ENCODE measurements at places on chromosomes 5 and 9.

GRCh38 chr9:101650142-101650541, 55.4 kb upstream of the PPP3R2 start:
- no peak for DNase-seq

DNA sequence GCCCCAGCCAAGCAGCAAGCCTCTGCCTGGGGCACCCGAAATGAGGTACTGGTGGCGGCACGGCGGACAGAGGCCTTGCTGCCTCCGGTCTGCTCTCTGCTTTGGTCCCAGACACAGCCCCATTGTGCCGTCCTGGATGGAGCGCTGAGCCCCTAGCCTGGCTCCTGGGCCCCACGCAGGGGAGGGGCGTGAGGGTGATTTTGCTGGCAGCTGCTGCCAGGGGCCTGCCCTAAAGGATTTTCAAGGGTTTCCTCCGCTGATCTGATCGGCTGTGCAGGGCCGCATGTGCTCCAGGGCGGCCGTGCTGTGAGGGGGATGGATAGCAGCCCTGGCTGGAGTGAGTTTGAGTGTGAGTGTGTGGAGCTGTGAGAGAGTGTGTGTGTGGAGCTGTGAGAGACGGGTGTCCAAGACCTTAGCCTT, 1.3 kb downstream of the GPSM1 start:
- no peak for DNase-seq

DNA sequence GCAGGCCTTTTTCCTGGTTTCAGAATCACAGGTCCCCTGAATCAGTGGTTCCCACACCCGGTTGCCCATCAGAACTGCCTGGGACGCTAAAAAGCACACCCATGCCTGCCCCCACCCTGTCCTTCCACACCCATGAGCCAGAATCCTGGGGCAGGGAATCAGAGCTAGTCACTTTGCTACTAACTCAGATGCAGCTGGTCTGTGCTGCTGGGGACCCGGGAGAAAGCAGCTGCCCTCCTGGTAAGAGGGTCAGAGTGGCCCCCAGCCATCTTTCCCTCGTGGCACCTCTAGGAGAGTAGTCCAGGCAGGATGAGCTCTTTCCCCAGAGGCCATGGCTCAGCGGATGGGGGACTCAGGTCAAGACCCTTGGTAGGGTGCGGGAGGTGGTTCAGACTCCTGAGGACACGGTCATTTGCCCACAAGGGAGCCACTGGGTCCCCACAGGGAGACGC, 11.3 kb upstream of the NUP214 start:
- DNase-seq: no peak

GRCh38 chr9:96383165-96383942, at the start of gene SLC35D2:
Gene SLC35D2, minus strand, starts transcription at chr9:96383711. Its CDS starts 77 bp downstream, at chr9:96383634.
- peak; percentile 22 for DNase-seq

- DNase-seq: no peak
Observed at GRCh38 chr5:56850423-56850822, 35.1 kb downstream of the MAP3K1 start.

DNA sequence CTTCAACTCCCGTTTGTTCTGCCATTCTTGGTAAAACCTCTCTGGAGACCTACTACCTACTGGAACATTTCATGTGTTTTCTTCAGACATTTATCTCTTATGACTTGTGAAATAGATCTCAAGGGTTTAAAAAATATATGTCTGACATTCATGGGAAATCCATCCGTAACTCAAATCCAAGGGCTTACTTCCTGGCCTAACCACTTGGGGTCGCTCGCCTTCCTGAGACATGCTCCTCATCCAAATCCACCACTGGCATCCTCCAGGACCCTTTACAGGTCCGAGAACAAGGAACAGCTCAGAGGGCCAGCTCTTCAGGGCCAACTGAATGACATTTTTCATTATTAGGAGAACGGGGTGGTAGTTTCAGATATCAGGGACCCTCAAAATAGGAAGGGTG, 235.1 kb upstream of the TUT7 start:
- no peak for DNase-seq

- DNase-seq: no peak
Observed at GRCh38 chr5:142726188-142726731, 40.4 kb upstream of the FGF1 start.

GRCh38 chr5:443239-444151, 519 bp downstream of the EXOC3 start:
- DNase-seq: peak; percentile 47

DNA sequence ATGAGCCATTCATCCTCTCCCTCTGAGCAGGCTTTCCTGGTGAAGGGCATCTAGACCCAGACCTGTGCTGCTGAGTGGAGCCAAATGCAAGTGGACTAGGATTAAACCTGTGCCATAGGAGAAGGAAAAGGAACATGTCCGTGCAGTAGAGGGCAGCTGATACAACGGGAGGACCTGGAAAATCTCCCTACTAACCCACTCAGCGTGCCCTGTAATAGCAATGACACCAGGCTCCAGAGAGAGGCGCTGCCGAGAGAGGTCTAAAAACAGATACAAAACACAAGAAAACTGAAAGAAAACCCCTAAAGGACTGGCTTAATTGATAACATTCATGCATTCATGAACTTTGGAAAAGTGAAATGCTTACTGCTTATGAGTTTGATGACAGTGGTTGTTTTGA, 60.8 kb downstream of the PFDN1 start:
- DNase-seq: no peak

- no peak for DNase-seq
Observed at GRCh38 chr5:159785656-159786055, 130.6 kb upstream of the ADRA1B start.

- DNase-seq: peak; percentile 52
Observed at GRCh38 chr9:134301387-134302129, 24.7 kb upstream of the RXRA start.

- no peak for DNase-seq
Observed at GRCh38 chr5:176803068-176803942, 7.1 kb upstream of the UNC5A start.

DNA sequence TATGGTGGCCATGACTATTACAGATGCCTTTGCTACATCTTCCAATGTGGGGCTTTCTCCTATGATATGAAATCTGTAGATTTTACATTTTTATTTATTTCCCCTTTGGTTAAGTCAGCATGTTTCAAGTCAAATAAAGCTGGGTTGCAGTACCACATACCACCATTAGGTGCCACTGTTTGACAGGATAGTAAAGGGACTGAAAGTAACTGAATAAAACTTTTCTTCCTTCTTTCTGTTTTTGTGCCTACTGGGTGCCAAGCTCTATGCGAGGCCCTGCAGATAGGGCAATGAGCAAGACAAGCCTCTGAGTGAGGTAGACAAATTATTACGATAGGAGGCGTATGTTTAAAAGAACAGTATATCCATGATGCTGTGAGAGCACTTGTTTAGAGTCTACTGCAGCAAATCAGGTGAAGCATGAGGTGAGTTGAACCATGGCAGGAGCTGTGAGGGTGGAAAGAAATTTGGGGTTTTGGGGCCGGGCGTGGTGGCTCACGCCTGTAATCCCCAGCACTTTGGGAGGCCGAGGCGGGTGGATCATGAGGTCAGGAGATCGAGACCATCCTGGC, 64.8 kb downstream of the GDNF start:
- peak; percentile 17 for DNase-seq

DNA sequence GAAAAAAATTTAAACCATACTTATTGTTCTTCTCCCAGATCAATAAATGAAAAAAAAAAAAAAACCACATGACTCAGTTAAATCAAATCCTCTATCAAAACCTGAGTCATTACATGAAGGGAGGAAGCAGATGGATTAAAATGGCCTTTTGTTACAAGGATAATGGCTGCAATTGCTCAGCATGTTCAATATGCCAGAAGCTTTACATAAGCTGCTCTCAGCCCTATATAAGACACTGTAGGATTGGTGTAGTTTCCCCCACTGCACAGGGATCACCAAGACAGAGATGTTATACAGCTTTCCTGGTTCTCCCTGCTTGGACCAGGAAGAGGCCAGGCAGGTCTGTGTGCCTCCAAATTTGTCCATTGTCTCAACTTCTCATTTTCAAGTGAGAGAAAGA, 101.6 kb upstream of the MAP1B start:
- DNase-seq: no peak

DNA sequence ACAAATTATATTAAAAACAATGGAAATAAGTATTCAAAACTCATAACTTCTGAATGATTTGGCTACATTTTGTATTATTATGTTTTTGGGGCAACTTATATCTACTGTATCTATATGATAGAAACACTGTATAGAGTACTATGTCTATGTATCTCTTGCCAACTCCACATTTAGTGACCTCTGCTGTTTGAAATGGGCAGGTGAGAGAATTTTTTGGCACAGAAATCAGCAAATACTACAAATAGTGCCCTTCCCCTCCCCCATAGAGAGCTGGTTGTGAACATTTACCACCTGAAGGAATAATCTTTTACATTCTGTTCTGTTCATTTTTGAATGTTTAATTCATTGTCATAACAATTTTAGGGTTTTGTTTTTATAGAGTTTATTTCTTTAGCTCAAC, 545.3 kb downstream of the PDE4D start:
- DNase-seq: no peak

- no peak for DNase-seq
Observed at GRCh38 chr5:130136300-130136699, 232.0 kb downstream of the CHSY3 start.

GRCh38 chr5:68406767-68407241, 191.2 kb downstream of the PIK3R1 start:
- no peak for DNase-seq

DNA sequence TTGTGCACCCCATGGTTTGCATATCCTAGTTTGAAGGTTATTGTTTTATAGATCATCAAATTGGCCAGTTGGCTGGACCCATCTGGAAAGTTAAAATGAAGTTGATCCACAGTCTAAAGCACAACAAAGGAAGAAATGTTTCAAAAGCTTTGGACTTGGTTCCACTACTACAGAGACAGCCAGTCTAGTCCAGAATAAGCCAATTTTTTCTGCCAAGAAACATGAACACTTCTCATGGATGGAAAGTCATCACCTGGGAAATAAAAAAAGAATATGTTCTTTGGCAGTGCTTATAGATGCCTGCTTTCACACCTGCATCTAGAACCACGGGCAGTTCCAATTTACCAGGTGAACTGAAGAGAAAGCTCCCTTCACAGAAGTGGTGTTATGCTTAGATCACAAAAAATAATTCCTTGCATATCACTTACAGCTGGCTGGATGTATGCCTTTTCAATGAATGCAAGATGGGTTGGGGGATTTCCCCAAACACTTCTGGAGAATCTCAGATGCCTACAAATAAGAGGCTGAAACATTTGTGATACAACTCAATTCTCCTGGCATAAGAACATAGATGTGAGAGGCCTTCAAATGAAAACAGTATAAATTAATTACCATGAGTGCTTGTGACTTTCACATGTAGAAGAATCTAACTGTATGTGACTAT, 26.9 kb downstream of the C9 start:
- no peak for DNase-seq

- DNase-seq: no peak
Observed at GRCh38 chr9:2050236-2050635, 35.1 kb downstream of the SMARCA2 start.

GRCh38 chr9:134492281-134492691, 149.3 kb upstream of the COL5A1 start:
- no peak for DNase-seq

DNA sequence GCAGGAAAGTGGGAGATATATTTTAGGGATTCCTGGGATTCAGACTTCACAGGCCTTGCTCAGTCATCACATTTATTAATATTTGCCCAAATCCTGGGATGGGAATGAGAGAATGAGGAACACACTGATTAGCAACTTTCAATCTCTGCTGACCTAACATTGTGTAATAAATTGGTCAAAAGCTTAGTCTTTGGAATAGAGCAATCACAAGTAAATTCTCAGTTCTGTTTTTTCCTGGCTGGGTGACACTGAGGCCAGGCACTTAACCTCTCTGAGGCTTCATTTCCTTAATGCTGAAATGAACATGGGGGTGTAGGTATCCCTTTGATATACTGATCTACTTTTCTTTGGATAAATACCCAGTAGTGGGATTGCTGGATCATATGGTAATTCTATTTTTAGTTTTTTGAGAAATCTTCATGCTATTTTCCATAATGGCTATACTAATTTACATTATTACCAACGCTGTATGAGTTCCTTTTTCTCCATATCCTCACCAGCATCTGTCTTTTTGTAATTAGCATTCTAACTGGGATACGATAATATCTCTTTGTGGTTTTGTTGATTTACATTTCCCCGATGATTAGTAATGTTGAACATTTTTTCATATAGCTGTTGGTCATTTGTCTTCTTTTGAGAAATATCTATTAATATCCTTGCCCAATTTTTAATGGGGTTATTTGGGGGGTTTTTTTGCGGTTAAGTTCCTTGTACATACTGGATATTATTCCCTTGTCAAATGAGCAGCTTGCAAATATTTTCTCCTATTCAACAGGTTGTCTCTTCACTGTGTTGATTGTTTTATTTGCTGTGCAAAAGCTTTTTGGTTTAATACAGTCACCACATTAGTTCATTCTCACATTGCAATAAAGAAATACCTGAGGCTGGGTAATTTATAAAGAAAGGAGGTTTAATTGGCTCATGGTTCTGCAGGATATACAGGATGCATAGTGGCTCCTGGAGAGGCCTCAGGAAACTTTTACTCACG, 36.8 kb upstream of the NIPBL start:
- no peak for DNase-seq

GRCh38 chr9:33233626-33234342, 6.2 kb upstream of the SPINK4 start:
- no peak for DNase-seq

DNA sequence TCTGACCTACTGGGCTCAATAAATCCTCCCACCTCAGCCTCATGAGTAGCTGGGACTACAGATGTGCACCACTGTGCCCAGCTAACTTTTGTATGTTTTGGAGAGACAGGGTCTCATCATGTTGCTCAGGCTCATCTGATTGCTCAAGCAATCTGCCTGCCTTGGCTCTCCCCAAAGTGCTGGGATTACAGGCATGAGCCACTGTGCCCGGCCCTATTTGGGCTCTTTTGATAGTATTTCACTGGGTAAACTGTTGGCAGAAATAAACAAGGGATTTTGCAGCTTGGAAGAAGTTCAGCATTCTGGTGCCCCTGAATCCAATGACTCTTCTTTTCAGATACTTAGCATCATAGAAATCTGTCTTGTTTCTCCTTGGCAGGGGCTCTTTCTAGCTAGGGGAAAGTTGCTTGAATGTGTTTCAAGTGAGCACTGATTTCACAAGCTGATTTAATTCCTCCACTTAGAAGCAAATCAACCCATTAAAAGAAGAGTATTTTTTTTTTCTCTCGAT, 146.8 kb downstream of the PAPPA start:
- DNase-seq: no peak

DNA sequence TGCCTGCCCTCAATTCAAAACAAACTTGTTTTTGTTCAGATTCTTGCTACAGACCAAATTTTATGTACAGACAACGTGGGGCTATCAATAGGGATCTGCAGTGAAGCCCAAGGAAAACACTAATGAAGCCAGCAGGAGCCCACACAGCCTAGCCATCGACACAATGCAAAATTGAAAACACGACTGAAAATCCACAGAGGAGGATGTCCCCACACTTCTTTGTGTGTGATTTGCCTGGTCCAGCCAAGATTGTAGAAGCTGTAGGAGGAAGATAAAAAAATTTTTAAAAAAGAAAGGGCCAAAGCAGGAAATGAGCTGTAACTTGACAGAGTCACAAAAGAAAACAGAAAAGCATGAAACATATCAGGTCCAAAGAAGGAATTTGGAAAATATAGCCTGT, 34.8 kb downstream of the HTR4 start:
- no peak for DNase-seq

Measured in stimulated activated CD4-positive, alpha-beta T cell treated with anti-CD3 and anti-CD28 coated beads, Interleukin-2, amount 100 ng/mL, for 24 hours (primary cell).